ENCODE measurements at places on chromosomes 3 and 15.

- no peak for DNase-seq
Observed at GRCh38 chr15:83352119-83352518, 67.7 kb upstream of the BNC1 start.

DNA sequence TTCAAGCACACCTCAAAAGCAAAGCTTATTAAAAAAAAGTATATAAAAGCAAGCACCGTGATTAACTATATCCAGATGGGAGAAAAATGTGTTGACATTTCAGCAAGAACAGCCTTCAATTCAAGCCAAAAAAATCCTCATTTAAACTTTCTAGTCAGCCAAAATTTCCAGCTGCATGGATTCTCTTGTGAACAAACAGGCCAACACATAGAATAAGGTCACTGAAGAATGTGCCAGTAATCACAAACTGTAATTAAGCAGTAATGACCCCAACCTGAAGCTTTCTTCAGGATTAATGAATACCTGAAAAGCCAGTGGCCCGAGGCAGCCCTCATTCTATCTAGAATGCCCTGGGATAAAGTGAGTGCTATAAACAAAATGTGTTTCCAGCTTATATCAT lies 130.7 kb upstream of the KCNMB2 start:
- DNase-seq: no peak

- DNase-seq: no peak
Observed at GRCh38 chr3:14701676-14702075, 26.7 kb downstream of the C3orf20 start.

DNA sequence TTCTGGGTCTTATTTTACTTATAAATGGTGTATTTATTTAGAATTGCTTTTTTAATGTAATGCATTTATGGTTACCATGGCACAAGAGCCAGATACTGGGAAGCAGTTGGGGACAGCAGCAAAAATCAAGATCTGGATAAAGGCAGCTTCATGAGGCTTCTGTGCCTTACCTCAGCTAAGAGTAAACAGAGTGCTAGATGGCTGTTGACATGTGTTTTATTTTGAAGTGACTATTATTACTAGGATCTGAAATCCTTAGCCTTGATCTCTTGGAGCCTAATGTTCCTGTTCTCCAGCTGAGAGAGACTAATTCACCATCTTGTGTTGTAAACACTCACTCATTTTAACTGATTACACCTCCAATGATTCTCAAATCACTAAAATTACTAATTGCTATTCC lies 317.8 kb downstream of the LPP start:
- no peak for DNase-seq

- DNase-seq: no peak
Observed at GRCh38 chr3:146557745-146558144, 13.3 kb upstream of the PLSCR1 start.

GRCh38 chr15:36603987-36604386 lies 24.6 kb downstream of the CDIN1 start:
- no peak for DNase-seq

DNA sequence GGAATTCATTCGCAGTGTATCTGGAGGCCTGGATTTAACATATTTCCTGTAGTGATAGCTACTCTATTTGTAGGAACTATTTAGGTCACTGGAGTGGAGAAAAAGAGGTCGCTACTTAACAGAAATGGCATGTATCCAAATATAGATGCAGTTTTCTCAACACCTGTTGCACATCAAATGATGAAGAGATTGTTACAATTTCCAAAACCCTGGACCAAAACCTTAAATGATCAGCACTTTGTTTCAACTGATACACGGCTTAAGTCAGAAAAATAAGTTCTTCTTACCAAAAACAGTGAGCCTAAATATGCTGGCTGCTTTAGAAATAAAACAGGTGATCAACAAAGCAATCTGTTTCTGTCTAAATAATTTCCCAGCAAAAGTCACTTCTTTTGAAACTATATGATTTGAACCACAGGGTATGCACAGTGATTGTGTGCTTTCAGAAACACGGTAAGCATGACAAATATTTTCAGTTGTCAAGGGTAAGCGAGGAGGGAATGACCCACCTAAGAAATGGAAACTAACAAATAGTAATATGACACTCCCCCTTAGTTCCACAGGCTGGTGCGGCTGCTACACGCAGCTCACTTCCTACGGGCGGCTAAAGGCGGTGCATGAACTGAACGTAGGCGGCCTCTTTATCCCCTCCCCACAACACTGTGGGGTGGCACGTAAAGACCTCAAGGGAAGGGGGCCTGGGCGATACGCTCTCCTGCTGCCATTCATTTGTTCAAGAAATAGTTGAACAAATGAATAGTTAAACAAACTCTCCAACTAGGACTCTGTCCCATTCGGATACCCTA lies 1.1 kb downstream of the EHD4 start:
- DNase-seq: peak; percentile 82

DNA sequence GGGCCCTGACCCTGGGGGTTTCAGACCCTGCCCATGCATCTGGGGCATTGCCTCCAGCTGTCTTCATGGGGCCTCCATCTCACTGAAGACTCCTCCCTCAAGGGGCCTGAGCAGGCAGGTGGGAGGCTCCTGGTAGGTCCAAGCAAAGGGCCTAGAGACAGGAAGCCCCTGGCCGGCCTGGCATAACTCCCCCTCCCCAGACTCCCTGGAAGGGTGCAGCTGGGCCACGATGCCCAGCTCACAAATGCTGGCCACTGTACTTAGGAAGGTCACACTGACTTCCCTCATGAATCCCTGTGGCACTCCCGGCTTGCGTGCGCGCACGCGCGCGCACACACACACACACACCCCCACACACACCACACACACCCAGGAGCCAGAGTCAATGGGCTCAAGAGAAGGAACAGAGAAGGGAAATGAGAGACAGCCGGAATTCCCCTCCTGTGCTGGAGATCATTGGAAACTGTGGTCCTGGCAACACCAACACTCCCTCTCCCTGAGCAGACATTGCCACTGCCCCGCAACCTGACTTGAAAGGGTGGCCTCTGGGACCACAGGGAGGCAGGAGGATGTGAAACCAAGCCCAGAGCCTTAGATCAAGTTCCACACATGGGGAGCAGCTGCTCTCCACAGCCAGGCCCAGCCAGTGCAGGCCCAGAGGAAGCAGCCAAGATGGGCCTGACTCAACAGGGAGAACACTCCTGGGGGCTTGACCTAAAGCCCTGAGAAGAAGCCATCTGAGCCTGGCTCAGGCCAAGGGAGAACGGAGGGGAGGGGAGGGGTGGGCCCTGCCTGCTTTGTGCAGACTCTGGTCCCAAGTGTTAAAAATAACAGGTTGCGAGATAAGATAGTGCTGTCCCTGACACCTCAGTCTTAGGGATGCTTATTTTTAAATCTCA lies 69.7 kb downstream of the SCN5A start:
- DNase-seq: peak; percentile 76

- no peak for DNase-seq
Observed at GRCh38 chr3:128996726-128997125, 2.9 kb upstream of the CFAP92 start.

- peak; percentile 98 for DNase-seq
Observed at GRCh38 chr3:49422379-49423248, at the start of gene AMT. Gene AMT (minus strand): TSS chr3:49422473. CDS start chr3:49422450, 23 bp downstream.

GRCh38 chr3:171251835-171252234 lies 208.4 kb downstream of the TNIK start:
- DNase-seq: peak; percentile 57

DNA sequence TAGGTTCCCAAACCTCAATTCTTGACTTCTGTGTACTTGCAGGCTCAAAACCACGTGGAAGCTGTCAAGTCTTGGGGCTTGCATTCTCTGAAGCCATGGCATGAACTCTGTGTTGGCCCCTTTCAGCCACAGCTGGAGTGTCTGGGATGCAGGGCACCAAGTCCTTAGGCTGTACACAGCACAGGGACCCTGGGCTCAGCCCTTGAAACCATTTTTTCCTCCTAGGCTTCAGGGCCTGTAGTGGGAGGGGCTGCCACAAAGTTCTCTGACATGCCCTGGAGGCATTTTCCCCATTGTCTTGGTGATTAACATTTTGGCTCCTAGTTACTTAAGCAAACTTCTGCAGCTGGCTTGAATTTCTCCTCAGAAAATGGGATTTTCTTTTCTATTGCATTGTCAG lies 135.4 kb downstream of the ATG7 start:
- DNase-seq: peak; percentile 10

GRCh38 chr3:36381311-36381956 lies 1.1 kb downstream of the STAC start:
- peak; percentile 48 for DNase-seq

GRCh38 chr3:125052624-125053303 lies 3.0 kb downstream of the HEG1 start:
- DNase-seq: peak; percentile 65

GRCh38 chr3:15845475-15845874 lies 47.7 kb upstream of the ANKRD28 start:
- no peak for DNase-seq

- DNase-seq: no peak
Observed at GRCh38 chr3:152349392-152349791, 80.7 kb downstream of the MBNL1 start.

DNA sequence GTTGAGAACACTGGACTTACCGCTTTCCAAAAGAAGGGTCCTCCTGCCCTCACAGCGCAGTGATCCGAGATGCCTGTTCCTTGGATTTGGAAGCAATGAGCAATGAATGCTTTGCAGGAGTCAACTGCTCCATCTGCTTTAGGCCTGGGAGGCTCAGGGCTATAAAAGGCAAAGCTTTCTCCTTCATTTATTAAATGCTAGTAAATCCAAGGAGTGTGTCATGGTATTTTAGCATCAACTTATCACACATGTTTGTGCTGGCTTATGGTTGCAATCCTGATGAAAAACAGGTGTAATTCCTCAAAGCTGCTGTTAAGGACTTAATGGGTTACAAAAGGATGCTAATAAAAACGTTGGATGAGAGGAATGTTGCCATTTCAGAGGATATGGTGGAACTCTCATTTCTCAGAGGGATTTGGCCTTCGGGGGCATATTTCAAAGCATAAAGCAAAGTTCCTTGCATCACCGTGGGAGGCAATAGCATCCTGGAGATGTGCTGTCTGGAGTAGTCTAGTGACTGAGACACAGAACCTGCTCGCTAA lies 158.5 kb upstream of the TPM1 start:
- no peak for DNase-seq

DNA sequence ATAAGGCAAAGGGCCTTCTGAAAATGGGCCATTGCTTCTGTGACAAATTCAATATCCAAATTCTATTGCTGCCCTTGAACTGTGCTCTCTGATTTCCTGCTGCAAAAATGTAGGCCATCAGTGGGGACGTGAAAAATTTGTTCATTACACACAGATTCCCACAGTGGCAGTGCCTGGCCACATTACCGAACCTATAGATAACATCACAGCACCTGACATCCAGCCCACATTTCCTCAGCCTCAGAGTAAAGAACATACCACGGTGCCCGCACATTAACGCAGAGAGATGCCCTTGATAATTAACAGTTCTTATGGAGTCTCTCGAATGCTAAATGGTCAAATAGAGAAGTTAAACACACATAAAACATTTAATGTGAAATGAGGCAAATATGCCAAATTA lies 931.6 kb upstream of the CFAP20DC start:
- DNase-seq: no peak

DNA sequence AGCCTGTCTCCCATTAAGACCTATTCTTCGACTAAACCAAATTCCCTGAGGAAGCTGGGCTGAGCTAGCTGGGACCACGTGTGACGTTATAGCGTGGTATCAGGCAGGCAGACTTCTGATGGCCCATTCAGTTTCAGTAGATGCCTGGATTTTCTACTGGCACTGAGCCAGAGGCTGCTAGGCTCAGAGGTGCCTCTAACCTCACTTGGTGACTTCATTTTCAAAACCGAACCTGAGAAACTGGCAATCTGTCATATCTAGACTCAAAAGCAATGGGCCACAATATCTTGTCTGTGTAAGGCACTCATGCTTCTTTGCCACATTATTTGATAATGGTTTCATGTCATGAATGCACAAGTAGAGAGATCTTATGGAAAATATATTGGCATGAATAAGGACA lies 352.1 kb upstream of the AZI2 start:
- DNase-seq: no peak

GRCh38 chr15:92383519-92384324 lies 10.0 kb upstream of the ST8SIA2 start:
- peak; percentile 83 for DNase-seq
